Activated T-cell treated with anti-CD3 and anti-CD28 coated beads, Interleukin-2, amount 50 U/mL, for 72 hours (primary cell): ENCODE measurements at places on chromosomes 6 and 20.

DNA sequence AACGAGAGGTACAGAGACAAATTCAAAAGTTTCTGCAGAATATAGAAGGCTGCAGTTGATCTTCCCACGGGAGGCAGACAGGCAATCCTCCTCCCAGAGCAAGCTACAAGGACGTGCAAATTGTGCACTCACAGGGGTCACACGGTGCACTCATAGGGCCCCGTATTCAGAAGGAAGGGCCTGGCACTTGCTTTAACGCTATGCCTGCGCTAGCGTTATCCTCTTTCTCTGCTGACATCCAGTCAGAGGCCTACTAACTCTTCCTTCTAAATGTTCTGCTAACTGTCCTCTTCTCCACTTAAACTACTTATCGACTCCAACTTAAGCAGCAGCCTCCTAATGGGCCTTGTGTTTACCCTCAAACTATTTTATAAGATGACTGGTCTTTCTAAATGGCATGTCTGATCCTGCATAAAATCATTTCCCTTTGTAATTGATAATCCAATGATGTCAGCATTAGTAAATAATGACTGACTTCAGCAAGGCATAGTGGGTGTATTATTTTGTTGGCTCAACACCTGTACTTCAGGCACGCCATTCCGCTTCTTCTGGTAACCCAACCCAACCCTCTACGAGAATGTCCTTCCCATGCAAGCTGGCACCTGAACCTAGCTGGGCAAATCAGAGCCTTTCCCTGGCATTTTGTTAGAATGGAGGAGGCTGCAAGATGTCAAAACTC lies 2.2 kb downstream of the IFNGR1 start:
- H3K27me3 ChIP-seq = no peaks in the 10 kb centered on the region
- H3K27ac ChIP-seq = no peak overlapping the region
- H3K4me3 ChIP-seq = peak overlapping the region; percentile 57
- DNase-seq = no peak
- peaks cover 12% of the 10 kb centered on the region for H3K36me3 ChIP-seq

GRCh38 chr6:19851241-19852089 lies 14.3 kb downstream of the ID4 start:
- no peaks in the 10 kb centered on the region for H3K36me3 ChIP-seq
- no peak for DNase-seq
- no peak overlapping the region for H3K4me3 ChIP-seq
- H3K4me1 ChIP-seq = no peaks in the 10 kb centered on the region
- H3K27me3 ChIP-seq = peaks cover 9% of the 10 kb centered on the region
- H3K27ac ChIP-seq = no peak overlapping the region

GRCh38 chr6:169034516-169035167 lies 219.0 kb downstream of the THBS2 start:
- H3K36me3 ChIP-seq = peaks cover 4% of the 10 kb centered on the region
- H3K27me3 ChIP-seq = no peaks in the 10 kb centered on the region
- no peak overlapping the region for H3K27ac ChIP-seq
- H3K4me1 ChIP-seq = no peaks in the 10 kb centered on the region
- no peak overlapping the region for H3K4me3 ChIP-seq
- DNase-seq = no peak

DNA sequence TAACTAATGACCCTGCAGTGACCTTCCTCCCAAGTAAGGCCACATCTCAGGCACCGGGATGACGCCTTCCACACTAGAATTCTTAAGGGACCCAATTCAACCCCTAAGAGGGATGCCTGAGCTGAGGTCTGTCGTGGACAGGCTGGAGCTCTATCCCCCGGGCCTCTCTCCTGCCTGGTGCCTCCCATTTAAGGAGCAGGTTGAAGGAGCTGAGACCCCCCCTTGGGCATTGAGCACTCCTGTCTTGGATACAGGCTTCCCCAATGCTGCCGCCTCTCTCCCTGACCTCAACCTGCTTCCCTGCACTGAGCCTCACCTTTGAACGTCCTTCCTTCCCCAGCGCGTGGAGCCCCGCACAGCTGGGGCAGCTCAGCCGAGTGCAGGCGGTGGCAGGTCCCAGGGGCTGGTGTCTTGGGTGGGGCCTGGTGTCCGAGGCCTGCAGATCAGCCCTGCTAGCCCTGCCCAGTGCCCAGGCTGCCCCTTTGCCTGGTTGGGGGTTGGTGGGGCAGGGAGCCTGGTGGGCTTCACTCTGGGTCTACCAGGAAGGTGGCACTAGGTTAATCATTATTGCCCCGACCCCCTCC lies 19.9 kb upstream of the BHLHE23 start:
- H3K4me1 ChIP-seq = no peaks in the 10 kb centered on the region
- H3K4me3 ChIP-seq = no peak overlapping the region
- H3K27me3 ChIP-seq = peaks cover 8% of the 10 kb centered on the region
- no peak for DNase-seq
- H3K27ac ChIP-seq = no peak overlapping the region

- H3K4me3 ChIP-seq = peak overlapping the region; percentile 28
- peak; percentile 41 for DNase-seq
- H3K27ac ChIP-seq = no peak overlapping the region
- peaks cover 73% of the 10 kb centered on the region for H3K4me1 ChIP-seq
- no peaks in the 10 kb centered on the region for H3K36me3 ChIP-seq
- H3K27me3 ChIP-seq = no peaks in the 10 kb centered on the region
Measured at GRCh38 chr20:3813848-3814581, 6.3 kb upstream of the AP5S1 start.

- DNase-seq = no peak
- peak overlapping the region; percentile 50 for H3K4me3 ChIP-seq
- H3K4me1 ChIP-seq = peaks cover 57% of the 10 kb centered on the region
- peaks cover 15% of the 10 kb centered on the region for H3K36me3 ChIP-seq
Measured at GRCh38 chr6:106546261-106546690, 83.0 kb downstream of the RTN4IP1 start.

DNA sequence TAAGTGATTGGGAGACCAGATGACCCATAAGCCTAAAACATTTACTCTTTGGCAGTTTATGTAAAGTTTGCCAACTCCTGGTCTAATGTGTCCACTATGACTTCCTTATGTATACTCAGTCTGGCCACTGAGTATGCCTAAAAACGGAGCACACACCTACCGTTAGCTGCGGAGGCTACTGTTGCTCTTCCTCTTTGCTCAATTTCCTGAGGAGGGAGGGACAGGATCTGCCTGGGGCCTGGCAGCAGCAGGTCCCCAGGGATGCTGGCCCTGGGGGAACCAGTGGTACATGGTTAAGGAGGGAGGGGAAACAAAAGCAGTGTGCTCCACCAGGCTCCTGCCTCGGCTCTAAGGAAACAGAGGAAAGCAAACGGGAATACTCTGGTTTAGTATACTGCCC lies 113.5 kb downstream of the CDYL start:
- H3K27ac ChIP-seq = no peak overlapping the region
- no peak overlapping the region for H3K4me3 ChIP-seq
- no peak for DNase-seq

DNA sequence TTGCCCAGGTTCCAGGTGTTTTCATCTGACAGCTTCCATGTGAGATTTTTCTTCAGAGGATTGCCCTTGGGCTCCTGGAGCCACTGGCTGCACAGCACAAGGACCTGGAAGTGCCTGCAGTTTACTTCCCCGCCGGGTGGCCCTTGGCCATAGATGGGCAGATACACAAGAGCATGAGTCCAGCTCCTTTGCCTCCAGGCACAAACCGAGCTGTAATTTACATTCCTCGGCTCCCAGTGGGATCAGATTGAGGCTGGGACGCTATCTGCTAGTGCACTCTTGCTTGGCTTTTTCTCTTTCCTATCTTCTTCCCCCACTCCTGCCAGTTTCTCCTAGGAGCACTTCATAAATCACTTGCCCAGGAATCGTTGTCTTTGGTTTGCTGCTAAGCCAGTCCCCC lies 85.4 kb upstream of the RALY start:
- H3K36me3 ChIP-seq = no peaks in the 10 kb centered on the region
- no peak overlapping the region for H3K4me3 ChIP-seq
- no peaks in the 10 kb centered on the region for H3K4me1 ChIP-seq
- no peak overlapping the region for H3K27ac ChIP-seq
- H3K27me3 ChIP-seq = no peaks in the 10 kb centered on the region

DNA sequence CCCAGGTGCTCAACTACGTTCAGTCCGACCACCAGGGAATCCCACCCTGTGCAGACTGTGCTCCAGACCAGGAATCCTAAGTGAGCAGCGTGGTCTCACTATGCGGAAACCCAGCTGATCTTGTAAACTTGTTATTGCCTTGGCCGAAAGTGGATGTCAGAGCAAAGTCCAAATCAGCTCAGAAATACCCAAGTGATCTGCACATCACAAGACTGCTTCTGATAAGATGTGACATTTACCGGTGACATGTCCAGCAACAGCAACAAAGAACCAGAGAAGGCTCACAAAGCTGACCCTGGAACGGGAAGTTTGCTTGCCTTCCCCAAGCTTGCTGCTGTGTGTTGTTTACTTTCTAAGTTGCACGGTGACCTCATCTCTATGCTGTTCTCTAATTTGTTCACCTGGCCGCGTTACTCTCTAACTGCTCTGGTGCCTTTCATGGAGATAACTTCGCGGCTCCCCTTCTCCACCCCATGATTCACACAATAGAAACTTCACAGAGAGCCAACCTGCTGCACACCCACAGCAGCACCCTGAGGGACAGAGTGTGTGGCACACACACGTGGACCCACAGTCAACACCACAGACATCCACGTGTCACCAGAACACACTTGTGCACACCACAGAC lies 1.7 kb downstream of the BNIP5 start:
- peaks cover 42% of the 10 kb centered on the region for H3K27me3 ChIP-seq
- H3K27ac ChIP-seq = no peak overlapping the region
- DNase-seq = no peak
- no peak overlapping the region for H3K4me3 ChIP-seq
- H3K4me1 ChIP-seq = peaks cover 29% of the 10 kb centered on the region
- H3K36me3 ChIP-seq = no peaks in the 10 kb centered on the region

- peaks cover 23% of the 10 kb centered on the region for H3K4me1 ChIP-seq
- no peaks in the 10 kb centered on the region for H3K27me3 ChIP-seq
- no peaks in the 10 kb centered on the region for H3K36me3 ChIP-seq
- H3K27ac ChIP-seq = no peak overlapping the region
- H3K4me3 ChIP-seq = peak overlapping the region; percentile 84
- DNase-seq = no peak
Measured at GRCh38 chr6:156720691-156721685, 56.2 kb upstream of the ARID1B start.

- no peak overlapping the region for H3K4me3 ChIP-seq
- peak; percentile 51 for DNase-seq
- H3K4me1 ChIP-seq = peaks cover 11% of the 10 kb centered on the region
- H3K27me3 ChIP-seq = peaks cover 18% of the 10 kb centered on the region
- H3K36me3 ChIP-seq = no peaks in the 10 kb centered on the region
- no peak overlapping the region for H3K27ac ChIP-seq
Measured at GRCh38 chr6:40912158-40912946, 126.7 kb downstream of the UNC5CL start.

DNA sequence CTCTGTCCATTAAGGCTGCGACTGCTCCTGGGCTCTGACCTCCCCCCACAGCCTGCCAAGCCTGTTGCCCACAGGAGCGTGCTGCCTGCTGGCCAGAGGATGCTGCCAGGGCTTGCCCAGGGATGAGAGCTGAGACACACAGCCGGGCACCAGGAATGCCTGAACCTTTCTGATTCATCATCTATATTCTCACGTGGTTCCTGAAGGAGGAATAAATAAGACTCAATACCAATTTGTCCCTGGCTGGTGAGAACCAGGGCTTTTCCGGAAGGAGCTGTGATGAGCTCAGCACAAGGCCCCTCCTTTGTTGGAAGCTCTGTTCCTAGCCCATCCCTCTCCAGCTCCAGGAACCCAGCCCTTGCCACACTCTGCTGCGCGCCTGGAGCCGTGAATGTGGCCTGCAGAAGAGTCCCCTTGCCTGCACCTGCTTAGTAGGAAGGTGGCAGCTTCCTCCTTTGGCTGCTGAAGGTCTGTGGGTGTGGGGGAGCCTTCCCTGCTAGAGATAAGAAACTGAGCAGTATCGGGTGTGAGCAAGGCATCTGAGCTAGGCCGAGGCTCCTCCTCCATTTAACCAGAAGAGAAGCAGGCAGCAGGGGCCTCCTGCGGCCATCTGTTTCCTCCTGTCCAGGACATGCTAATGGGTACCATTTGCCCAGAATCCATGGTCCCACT lies 37.9 kb downstream of the SYNDIG1 start:
- H3K4me1 ChIP-seq = no peaks in the 10 kb centered on the region
- no peak for DNase-seq
- H3K27me3 ChIP-seq = no peaks in the 10 kb centered on the region

- H3K27ac ChIP-seq = peak overlapping the region; percentile 87
- peak; percentile 60 for DNase-seq
- no peaks in the 10 kb centered on the region for H3K27me3 ChIP-seq
- peaks cover 56% of the 10 kb centered on the region for H3K4me1 ChIP-seq
- peaks cover 8% of the 10 kb centered on the region for H3K36me3 ChIP-seq
Measured at GRCh38 chr20:47274401-47275108, 81.9 kb downstream of the ZMYND8 start.

- H3K4me3 ChIP-seq = no peak overlapping the region
- H3K27me3 ChIP-seq = no peaks in the 10 kb centered on the region
- peaks cover 4% of the 10 kb centered on the region for H3K36me3 ChIP-seq
- no peak for DNase-seq
- H3K27ac ChIP-seq = no peak overlapping the region
Measured at GRCh38 chr6:161218222-161218621, 55.6 kb downstream of the AGPAT4 start.

- no peak for DNase-seq
- H3K36me3 ChIP-seq = no peaks in the 10 kb centered on the region
- peaks cover 10% of the 10 kb centered on the region for H3K4me1 ChIP-seq
- peak overlapping the region; percentile 62 for H3K4me3 ChIP-seq
- H3K27ac ChIP-seq = peak overlapping the region; percentile 18
Measured at GRCh38 chr6:154511791-154512190, 1.3 kb upstream of the CNKSR3 start.

DNA sequence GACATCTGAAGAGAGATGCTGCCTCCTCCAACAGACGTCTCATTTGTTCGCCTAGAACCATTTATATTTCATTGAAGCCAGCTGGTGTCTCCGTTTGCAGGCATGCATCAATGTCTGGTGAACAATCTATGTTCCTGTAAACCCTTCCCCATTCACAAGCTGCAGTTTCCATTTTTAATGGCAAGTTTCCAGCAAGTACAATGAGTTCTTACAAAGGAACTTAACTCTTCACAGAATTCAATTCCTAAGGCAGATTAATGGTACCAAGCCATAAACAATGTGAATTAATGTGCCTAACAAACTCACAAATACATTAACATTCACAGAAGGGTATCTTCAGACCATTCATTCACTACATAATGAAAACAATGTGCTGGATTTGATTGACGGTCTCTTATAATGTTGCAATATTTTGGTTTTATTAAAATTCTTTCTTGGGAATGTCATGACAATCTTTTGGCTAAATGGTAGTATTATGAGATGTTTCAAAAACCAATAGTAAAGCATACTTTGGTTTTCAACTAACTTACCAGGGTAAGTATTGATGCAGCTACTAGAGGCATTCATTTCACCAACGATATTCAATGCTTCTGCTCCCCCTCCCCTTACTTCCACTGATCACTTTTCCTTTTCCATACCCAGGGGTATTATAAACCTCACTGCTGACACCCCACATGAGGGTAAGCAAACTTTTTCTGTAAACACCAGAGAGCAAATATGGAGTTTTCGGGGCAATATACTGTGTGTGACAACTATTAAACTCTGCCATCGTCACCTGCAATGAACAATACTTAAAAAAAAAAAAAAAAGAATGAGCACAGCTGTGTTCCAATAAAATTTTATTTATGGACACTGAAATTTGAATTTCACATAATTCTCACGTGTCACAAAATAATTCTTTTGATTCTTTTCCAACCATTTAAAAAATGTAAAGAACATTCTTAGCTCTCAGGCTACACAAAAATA lies 4.2 kb downstream of the AKIRIN2 start:
- peaks cover 66% of the 10 kb centered on the region for H3K4me1 ChIP-seq
- no peaks in the 10 kb centered on the region for H3K27me3 ChIP-seq
- H3K4me3 ChIP-seq = peak overlapping the region; percentile 97

- no peak for DNase-seq
- H3K27ac ChIP-seq = no peak overlapping the region
- no peak overlapping the region for H3K4me3 ChIP-seq
Measured at GRCh38 chr20:24829649-24830370, 119.3 kb upstream of the CST7 start.
